NCI-H1105 (cell line): ENCODE measurements at places on chromosomes 11 and 22.

DNA sequence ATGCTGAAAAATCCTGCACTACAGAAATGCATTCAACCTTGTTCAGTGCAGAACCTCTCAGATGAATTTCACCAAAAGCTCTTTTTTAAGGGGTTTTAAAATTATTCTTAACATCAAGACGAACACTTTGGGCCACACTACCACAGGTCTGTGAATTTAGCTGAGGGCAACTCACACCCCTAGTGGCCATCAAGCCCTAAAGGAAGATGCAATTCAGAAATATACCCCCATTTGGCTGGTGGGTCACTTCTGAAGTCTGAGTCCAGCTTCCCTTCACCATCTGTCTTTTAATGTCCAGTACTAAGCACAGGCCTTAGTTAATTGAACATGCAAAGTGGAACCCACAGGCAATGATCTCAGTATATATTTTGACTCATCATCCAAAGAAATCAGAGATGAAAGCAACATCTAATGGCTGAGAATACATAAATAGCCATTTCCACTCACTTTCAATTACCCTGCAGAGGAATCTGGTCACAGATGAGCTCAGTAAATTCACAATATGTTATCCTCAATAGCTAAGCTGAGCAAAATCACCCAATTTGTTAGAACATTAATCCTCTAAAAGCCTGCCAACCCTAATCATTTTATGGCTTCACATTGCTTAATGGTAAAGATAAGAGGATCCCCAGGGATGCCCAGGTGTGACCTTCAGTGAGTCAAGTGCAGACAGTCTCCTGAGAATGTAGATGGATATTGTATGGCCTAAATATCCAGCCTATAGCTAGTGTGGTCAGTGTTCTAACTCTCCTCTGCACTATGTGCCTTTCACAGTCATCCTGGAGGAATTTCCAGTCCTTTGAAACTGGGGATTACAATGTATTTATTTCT lies 50.3 kb downstream of the FAM76B start:
- no peak for DNase-seq

- DNase-seq = no peak
Observed at GRCh38 chr11:75474240-75474639, 41.2 kb upstream of the KLHL35 start.

DNA sequence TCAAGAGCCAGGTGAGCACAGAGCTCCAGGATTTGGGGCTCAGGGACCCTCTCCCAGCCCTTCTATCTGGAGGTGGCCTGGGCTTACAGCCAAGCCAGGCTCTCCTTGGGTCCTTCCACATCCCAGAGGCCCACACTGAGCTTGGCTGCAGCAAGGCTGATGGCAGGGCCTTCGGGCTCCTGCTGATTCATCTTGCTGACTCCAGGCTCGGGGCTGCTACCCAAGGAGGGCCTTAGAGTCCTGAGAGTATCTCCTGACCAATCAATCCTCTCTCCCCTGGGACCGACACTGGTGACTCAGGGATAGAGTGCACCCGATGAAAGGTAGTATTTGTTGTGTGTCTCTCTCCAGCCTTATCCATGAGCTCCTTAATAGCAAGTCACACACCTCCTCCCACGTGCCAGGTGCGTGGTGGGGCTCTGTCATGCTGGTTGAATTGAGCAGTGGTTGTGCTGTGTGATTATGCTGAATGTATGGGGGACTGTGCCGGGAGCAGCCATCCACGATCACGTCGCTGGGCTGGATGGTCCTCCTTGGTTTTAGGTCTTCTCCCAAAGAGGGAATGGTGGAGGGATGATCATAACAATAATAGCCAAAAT lies 62.3 kb downstream of the GRIK4 start:
- DNase-seq = no peak

GRCh38 chr11:4682623-4683419 lies 14.8 kb downstream of the OR51E2 start:
- DNase-seq = no peak

DNA sequence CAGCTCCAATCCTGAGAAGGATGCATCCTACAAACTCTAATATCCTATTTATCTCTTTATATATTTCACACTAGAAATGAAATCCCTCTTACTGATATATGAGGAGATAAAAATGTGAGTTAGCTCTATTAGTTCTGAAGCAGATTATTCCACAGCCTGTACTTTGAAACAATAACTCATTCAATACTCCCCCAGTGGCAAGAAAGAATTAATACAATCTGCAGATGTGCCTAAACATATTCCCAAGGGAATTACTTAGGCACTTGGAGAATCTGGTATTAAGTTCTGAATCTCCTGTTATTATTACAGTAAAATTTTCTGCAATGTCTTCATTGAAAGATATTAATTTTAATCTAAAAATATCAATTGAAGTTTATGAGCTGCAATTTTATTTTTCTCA lies 59.4 kb downstream of the DDI1 start:
- no peak for DNase-seq

DNA sequence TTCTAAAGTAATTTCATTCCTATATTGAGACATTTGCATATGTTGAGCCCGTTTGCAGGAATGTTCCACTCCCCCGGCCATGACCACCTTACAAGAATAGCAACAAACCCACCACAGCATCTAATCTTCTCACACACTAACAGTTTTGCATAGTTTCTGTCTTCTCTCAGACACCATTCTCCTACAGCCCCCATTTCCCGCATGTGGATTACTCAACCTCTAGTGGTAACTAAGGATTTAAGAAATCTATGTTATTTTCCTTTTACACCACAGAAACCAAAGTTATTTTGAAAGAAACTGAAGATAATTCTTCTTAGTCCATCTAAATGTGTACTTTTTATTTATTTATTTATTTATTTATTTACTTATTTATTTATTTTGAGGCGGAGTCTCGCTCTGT lies 2.3 kb downstream of the MS4A4E start:
- DNase-seq = no peak

- no peak for DNase-seq
Observed at GRCh38 chr22:46081036-46081830, 69.1 kb upstream of the PPARA start.

DNA sequence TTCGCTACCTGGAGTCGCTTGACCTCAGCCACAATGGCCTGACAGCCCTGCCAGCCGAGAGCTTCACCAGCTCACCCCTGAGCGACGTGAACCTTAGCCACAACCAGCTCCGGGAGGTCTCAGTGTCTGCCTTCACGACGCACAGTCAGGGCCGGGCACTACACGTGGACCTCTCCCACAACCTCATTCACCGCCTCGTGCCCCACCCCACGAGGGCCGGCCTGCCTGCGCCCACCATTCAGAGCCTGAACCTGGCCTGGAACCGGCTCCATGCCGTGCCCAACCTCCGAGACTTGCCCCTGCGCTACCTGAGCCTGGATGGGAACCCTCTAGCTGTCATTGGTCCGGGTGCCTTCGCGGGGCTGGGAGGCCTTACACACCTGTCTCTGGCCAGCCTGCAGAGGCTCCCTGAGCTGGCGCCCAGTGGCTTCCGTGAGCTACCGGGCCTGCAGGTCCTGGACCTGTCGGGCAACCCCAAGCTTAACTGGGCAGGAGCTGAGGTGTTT lies 12.8 kb downstream of the TSKU start:
- no peak for DNase-seq

DNA sequence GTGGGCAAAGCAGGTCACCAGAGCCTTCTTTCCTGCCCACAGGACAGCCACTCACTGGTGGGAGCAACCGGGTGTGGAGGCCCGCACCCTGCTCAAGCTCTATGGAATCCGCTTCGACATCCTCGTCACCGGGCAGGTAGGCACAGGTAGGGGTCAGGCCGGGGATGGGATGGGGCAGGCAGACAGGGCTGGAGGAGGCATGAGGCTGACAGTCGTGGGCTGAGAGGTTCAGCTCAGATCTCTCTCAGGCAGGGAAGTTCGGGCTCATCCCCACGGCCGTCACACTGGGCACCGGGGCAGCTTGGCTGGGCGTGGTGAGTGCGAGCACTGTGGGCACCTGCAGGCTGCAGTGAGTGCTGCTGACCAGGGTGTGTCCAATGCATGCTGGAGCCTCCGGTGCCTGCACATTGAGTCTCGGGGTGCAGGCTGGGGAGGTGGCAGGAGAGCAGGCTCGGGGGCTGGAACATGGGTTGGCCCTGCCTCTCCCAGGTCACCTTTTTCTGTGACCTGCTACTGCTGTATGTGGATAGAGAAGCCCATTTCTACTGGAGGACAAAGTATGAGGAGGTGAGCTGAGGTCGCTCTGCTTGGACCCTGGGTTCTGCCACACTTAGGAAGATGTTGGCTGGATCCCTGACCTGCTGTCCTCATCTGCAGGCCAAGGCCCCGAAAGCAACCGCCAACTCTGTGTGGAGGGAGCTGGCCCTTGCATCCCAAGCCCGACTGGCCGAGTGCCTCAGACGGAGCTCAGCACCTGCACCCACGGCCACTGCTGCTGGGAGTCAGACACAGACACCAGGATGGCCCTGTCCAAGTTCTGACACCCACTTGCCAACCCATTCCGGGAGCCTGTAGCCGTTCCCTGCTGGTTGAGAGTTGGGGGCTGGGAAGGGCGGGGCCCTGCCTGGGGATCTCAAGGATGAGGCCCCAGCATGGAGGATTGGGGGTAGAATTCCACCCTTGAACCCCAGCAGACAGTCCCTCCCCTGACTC lies 6.3 kb downstream of the SLC7A4 start:
- no peak for DNase-seq

DNA sequence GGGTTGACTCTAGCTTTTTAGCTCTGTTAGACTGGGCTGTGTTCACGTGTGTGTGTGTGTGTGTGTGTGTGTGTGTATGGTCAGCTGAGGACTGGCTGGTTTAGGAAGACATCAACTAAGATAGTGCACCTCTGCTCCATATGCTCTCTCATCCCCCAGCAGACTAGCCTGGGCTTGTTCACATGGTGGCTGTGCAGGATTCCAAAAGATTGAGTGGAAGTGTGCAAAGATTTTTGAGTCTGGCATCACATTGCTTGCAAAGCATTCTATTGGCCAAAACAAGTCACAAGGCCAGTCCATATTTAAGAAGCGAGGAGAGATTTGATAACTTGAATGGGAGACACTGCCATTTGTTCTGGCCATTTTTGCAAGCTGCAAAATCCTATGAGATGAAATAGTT lies 79.7 kb upstream of the C11orf87 start:
- no peak for DNase-seq

- no peak for DNase-seq
Observed at GRCh38 chr22:44934454-44934735, 75.4 kb downstream of the PHF21B start.

DNA sequence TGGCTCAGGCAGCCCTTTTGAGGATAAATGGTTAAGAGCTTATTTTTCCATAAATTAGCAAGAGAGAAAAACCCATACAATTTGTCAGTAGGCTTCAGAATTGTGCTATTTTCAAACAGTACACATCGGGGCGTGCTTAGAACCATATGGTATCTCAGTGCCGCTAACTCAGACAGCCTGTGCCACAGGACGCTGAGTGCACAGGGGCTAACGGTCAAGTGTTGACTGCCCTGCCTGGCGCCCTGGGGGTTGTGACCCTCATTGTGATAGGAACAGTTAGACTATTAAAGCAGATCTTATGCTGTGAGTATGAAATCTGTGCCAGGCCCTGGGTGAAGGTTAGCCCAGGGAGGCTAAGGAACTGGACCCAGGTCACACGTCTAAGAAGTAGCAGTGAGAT lies 1519.7 kb downstream of the BRD1 start:
- no peak for DNase-seq

GRCh38 chr11:121829159-121829643 lies 286.8 kb downstream of the BLID start:
- DNase-seq = no peak

GRCh38 chr11:128900468-128900867 lies 9.3 kb downstream of the KCNJ5 start:
- DNase-seq = no peak

GRCh38 chr11:16825968-16826367 lies 87.5 kb downstream of the C11orf58 start:
- no peak for DNase-seq

- no peak for DNase-seq
Observed at GRCh38 chr22:42375982-42376381, 56.2 kb downstream of the NFAM1 start.

GRCh38 chr22:29457730-29458129 lies 19.3 kb downstream of the RFPL1 start:
- DNase-seq = peak; percentile 28

- no peak for DNase-seq
Observed at GRCh38 chr11:45880772-45881570, 4.5 kb upstream of the MAPK8IP1 start.

- no peak for DNase-seq
Observed at GRCh38 chr11:45410391-45411227, 124.5 kb upstream of the SYT13 start.

- DNase-seq = no peak
Observed at GRCh38 chr22:16774911-16775500, 50.2 kb downstream of the XKR3 start.

DNA sequence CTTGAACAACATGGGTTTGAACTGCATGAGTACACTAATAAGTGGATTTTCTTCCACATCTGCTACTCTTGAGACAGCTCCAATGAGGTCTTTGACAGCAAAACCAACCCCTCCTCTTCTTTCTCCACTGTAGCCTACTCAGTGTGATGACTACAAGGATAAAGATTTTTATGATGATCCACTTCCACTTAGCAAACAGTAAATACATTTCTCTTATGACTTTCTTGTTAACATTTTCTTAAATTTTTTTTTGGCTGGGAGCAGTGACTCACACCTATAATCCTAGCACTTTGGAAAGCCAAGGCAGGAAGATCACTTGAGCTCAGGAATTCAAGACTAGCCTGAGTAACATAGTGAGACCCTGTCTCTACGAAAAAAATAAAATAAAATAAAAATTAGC lies 9.9 kb upstream of the EIF4G2 start:
- DNase-seq = no peak

DNA sequence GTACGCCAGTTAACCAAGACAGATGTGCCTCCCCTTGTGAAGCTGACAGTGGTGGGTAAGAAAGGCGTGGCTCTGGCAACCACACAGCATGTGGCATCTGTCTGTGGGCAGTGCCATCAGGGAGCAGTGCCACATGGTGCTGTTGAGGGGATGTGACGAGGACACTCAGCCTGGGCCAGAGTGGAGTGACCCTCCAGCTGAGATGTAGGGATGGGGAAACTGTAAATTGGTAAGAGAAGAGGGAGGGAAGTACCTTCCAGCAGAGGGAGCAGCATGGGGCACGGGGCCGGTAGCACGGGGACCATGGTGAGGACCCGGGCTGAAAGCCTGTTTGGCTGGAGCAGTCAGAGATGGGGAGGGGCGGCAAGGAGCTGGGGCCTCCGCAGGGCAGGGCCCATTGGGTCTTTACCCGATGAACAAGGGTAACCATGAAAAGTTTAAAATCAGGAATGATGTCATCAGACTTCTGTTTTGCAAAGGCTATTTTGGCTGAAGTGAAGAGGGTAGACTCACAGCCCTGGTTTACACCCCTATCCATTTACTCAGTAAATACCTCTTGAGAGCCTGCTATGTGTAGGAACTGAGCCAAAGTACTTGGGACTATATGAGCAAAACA lies 10.4 kb downstream of the TMPRSS6 start:
- no peak for DNase-seq

GRCh38 chr22:42856865-42857704 lies at the start of gene ARFGAP3:
ARFGAP3 (minus strand) TSS chr22:42857273; CDS start chr22:42857182, 91 bp downstream.
- peak; percentile 81 for DNase-seq
